Activated CD4-positive, alpha-beta T cell treated with anti-CD3 and anti-CD28 coated beads, Interleukin-10, Interleukin-2, amounts not matched to agents 100 ng/mL and 50 ng/mL, durations not matched to agents 16 hours and 8 hours (primary cell): ENCODE measurements at places on chromosomes 3 and 15.
A peak's percentile ranks its signal among the peaks of the same experiment; 100 is the strongest.

- no peak for DNase-seq
These were observed 171.3 kb downstream of the ITPR1 start for GRCh38 chr3:4664412-4664811.

DNA sequence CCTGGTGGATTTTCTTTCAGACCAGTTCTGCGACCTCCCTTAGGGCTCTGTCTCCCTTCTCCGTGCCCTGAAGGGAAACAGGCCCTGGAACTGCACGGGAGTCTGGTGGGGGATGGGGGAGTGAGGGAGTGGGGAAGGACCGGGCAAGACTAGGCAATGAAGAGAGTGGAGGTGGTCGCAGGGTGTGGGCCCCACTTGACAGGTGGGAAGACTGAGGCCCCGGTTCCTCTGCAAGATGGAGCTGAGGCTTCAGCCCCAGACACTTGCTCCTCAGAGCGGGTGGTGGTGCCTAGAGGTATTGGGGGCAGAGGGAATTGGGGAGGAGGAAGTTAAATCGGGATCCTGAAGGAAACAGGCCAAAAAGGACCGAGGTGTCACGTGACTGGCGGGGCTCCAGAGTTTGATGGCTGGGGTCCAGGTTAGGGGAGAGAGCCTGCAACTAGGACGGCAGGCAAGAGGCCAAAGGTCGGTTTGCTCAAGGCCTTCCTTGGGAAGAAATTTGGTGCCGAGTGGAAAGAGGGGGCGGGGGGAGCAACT is 597 bp upstream of the CAMK1 start:
- no peak for DNase-seq

DNA sequence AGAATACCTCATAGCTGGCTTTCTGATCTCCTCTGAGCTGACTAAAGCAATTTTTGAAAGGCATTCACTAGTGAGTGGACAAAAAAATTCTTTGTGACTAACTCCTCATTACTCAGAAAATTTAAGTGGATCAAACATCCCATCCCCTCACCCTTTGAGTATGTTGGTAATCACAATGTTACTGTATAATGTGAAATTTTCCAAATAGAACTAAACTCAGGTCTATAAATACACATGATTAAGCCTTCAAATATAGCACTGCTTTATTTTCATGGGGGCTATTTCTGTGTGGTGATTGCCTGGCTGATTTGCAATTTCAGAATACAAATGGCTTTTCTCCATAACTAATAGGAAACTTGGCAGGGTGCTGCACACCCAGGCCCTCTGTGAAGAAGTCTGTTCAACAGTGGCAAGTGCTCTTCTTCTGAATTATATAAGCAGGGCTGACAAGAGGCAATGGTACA is 45.9 kb upstream of the ACTC1 start:
- DNase-seq = no peak

GRCh38 chr15:79089331-79089889 is 1.2 kb downstream of the RASGRF1 start:
- DNase-seq = no peak

- DNase-seq = no peak
These were observed 271.5 kb downstream of the SATB1 start for GRCh38 chr3:18153571-18154173.

GRCh38 chr3:87260270-87260669 is 16.1 kb downstream of the POU1F1 start:
- DNase-seq = peak; percentile 47

DNA sequence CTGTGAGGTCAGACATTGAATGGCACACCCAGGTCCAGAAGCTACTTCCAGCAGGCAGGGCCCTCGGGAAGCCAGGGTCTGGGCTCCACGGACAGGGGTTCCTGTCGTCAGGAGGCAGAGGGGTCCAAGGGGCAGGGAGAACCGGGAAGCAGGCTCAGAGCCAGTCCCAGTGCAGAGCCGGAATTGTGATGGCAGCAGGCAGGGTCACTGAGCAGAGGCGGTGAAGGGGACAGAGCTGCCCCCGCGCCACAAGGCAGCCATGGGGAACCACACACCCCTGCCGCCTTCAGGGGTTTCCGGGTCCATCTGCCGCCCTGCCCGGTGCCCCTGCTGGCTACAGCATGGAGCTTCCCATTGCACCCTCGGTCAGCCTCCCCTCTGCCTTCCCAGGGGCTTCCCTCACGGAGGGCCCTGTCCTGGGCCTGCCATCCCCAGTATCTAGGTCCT is 136.9 kb downstream of the NSMCE3 start:
- no peak for DNase-seq

- no peak for DNase-seq
These were observed 47.8 kb upstream of the TMEM158 start for GRCh38 chr3:45273681-45274515.

DNA sequence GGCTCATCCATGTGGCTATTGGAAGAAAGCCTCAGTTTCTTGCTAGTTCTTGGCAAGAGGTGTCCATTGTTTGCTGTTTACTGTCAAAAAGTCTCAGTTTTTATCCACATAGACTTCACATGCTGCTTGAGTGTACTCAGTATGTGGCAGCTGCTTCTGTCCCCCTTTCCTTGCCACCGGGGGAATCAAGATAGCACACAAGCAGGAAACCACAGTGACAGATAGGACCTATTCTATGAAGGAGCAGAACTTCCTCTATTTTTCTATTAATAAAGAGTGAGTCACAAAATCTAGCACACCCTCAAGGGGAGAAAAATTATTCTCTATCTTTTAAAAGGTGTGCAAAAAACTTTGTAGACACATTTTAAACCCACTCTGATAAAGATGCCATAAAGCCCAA is 121.4 kb upstream of the GMNC start:
- DNase-seq = no peak

GRCh38 chr3:73955494-73956070 is 330.8 kb upstream of the PDZRN3 start:
- DNase-seq = no peak

GRCh38 chr3:72698154-72698917 is 149.9 kb downstream of the SHQ1 start:
- DNase-seq = no peak

- DNase-seq = peak; percentile 59
These were observed 80.6 kb downstream of the PCOLCE2 start for GRCh38 chr3:142808103-142808917.

DNA sequence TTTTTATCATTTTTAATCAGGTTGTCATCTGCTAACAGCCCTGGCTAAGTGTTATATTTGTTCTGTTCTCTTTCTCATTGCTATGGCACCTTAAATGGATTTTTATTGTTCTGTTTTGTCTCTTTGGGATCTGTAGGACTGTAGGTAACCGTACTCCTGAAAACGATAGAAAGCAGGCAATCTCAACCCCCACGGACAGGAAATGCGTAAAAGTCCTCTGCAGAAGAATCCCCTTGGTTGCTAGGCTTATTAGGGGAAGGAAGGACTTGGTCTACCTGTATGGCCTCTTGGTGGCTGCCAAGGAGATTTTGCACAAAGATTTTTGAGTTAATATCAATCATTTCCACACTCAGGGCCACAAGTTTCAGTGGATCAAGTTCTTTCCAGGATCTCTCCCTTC is 571.9 kb upstream of the ZNF385D start:
- no peak for DNase-seq

DNA sequence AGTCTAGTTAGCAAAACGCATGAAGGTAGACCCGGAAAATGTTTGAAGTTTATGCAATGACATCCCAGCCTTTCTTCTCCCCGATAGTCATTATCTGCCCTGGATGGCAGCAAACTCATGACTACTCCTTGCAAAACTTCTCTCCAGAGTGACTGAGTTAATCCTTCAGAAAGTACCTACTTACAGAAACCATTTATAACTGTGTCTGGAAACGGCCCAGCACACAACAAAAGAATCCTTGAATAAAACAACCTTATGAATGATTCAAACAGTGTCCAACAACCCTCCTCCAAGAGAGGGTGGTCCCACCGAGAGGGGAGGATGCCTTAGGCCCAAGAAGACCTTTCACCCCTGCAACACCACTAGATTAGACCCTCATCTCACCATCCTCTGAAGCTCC is 14.2 kb downstream of the ST8SIA2 start:
- no peak for DNase-seq

- DNase-seq = no peak
These were observed 230.0 kb upstream of the MCTP2 start for GRCh38 chr15:94001255-94001801.

- DNase-seq = peak; percentile 43
These were observed 854 bp upstream of the COL8A1 start for GRCh38 chr3:99637368-99638111.

DNA sequence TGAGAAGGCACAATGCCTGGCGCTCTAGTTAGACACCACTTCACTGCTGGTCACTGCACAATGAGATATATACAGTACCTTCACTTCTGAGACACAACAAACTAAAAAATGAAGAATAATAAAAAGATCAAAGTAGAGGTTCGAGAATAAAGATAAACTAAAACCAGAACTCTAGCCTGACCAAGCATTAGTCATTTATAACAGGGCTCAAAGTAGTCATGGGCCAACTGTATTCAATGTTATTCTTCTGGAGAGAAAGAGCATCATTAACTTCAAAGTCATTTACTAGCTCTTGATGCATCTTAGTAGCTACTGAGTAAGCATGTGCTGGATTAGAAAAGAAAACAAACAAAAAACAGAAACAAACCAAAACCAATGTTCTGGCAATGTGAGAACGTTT is 145.2 kb downstream of the SSR3 start:
- DNase-seq = no peak

GRCh38 chr3:138440121-138440521 is 5.7 kb downstream of the ESYT3 start:
- DNase-seq = no peak

- DNase-seq = no peak
These were observed 61.1 kb downstream of the ZNF445 start for GRCh38 chr3:44416031-44417030.

- no peak for DNase-seq
These were observed 127.7 kb upstream of the EPHA3 start for GRCh38 chr3:88979760-88980159.

GRCh38 chr3:37532168-37532567 is 329.5 kb upstream of the CTDSPL start:
- DNase-seq = no peak

DNA sequence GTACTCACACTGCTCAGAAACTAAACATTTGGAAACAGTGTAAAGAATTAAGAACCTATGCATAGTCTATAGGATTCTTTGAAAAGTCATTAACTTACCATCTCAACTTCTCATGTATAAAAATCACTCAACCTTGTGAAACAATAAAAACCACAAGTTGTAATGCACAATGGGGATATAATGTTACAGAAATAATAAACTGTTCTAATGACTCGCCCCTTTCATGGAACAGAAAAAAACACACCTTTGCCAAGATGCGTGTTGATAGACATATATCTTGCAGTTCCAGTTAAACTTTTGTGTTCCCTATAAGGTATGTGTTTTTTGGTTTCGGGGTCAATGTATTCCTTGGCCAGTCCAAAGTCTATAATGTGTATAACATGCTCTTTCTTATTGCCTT is 50.8 kb upstream of the PPIB start:
- DNase-seq = no peak

DNA sequence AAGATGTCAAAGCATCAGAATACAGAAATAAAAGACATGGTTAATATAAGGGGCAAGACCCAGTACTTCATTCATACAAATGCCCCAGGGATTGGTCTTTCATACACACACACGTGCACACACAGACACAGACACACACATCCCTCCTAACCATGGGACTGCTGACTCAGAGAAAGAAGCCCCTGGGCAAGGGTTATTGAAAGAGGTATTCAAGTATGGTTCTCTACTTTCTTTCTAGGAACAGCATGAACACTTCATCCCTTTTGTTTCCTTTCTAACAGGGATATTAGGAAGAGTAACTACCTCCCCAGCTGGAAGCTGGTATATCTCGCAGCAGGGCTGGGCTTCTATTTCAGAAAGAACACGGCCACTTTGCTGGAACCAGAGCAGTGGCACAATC is 33.2 kb upstream of the ZFAND6 start:
- no peak for DNase-seq

GRCh38 chr15:62051166-62051565 is 9.1 kb downstream of the VPS13C start:
- DNase-seq = no peak

DNA sequence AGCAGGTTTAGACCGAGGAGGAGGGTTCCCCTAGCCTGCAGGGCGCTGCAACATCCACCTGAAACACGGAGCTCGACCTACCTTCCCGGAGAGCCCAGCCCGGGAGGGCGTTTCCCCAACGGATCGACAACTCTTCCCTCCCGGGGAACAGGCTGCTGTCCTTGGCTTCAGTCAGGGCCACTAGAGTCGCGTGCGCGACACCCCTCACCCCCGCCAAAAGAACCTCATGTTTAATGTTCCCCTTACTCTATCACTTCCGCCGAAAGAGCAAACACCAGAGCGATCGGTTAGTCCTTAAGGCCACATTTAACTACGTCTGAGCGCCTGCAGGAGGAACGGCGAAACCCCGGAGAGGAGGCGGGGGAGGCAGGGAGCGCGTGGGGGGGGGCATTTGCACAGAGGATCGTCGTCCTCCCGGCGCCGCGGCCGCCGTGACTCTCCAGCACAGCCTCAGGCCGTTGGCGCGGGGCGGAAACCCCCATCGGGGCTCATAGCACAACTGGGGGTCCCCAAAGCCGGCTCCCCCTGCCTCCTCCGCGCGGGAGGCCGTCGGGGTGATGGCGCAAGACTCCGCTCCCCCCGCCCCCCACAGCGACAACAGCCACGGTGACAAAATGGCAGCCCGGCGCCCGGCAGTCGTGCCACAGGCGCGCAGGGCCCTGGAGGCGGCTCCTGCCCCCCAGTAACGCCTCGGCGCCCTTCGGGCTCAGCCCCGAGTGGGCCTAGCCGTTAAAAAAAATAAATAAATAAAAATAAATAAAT is 3.2 kb downstream of the ANP32A start:
- peak; percentile 80 for DNase-seq

GRCh38 chr3:155791190-155791589 is 14.9 kb downstream of the C3orf33 start:
- DNase-seq = peak; percentile 58

GRCh38 chr3:176930942-176931341 is 266.3 kb downstream of the TBL1XR1 start:
- no peak for DNase-seq

- DNase-seq = no peak
These were observed 44.0 kb downstream of the DCUN1D1 start for GRCh38 chr3:182936239-182936917.

- no peak for DNase-seq
These were observed 26.8 kb upstream of the CPNE9 start for GRCh38 chr3:9676785-9677184.

DNA sequence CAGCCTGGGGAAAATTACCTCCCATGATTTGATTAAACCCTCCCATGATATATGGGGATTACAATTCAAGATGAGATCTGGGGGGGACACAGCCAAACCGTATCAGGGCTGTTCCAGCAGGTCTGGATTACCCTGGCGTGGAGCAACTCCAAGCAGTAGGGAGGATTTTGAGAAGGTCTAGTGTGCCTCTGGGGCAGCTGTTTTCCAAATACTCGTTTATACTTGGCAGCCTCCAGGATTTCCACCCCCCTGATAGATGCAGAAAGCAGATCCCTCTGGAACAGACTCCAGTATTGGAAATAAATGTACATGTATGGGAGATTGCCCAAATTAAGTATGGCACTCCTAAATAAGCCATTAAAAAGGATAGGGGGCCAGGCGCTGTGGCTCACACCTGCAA is 7.7 kb upstream of the IRAK2 start:
- no peak for DNase-seq
